T-helper 17 cell (primary cell): ENCODE measurements at places on chromosomes 6 and 20.

GRCh38 chr20:53981752-53982437, 88.5 kb downstream of the BCAS1 start:
- peaks cover 2% of the 10 kb centered on the region for H3K36me3 ChIP-seq
- no peak for DNase-seq
- no peak overlapping the region for H3K4me3 ChIP-seq
- H3K4me1 ChIP-seq = no peaks in the 10 kb centered on the region
- peaks cover 26% of the 10 kb centered on the region for H3K27me3 ChIP-seq

DNA sequence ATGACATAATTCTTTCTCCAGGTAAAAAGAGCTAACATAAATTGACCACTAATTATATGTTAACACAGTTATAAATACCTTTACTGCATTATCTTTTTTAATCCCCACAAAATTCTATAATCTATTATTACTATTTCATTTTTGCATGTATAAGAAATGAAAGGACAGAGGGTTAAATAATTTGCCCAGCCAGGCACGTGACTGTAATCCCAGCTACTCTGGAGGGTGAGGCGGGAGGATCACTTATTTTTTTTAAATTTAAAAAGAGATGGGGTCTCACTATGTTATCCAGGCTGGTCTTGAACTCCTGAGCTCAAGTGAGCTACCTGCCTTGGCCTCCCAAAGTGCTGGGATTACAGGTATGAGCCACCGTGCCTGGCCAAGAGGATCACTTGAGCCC, 121.9 kb downstream of the SGK1 start:
- no peaks in the 10 kb centered on the region for H3K36me3 ChIP-seq
- no peaks in the 10 kb centered on the region for H3K27me3 ChIP-seq
- DNase-seq = no peak
- no peak overlapping the region for H3K4me3 ChIP-seq
- H3K27ac ChIP-seq = no peak overlapping the region

- peak overlapping the region; percentile 89 for H3K4me3 ChIP-seq
- H3K4me1 ChIP-seq = peaks cover 47% of the 10 kb centered on the region
- H3K27me3 ChIP-seq = no peaks in the 10 kb centered on the region
- H3K27ac ChIP-seq = peak overlapping the region; percentile 99
- peaks cover 2% of the 10 kb centered on the region for H3K36me3 ChIP-seq
These were observed 773 bp upstream of the ZBP1 start for GRCh38 chr20:57620999-57621398.

GRCh38 chr20:49993301-49993751, 10.5 kb downstream of the SNAI1 start:
- H3K4me1 ChIP-seq = no peaks in the 10 kb centered on the region
- no peak overlapping the region for H3K4me3 ChIP-seq
- peaks cover 2% of the 10 kb centered on the region for H3K36me3 ChIP-seq
- peaks cover 14% of the 10 kb centered on the region for H3K27me3 ChIP-seq
- no peak for DNase-seq

DNA sequence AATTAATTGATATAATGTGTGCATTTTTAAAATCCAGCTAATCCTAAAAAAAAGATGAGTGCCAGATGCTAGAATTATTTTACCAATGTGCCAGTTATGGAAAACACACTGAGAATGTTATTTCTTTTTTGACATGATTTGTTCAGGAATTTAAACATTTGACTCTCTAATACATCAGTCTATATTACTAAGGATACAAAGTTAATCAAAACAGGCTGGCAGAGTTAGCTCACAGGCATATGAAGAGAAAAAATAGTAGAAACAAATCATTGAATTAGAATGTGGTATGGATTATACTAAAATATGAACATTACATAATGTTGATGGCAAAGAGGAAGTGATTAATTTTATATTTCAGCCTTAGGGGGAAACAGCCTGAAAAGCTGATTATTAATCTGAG, 368.3 kb upstream of the GJE1 start:
- no peaks in the 10 kb centered on the region for H3K4me1 ChIP-seq
- H3K27ac ChIP-seq = no peak overlapping the region
- H3K4me3 ChIP-seq = no peak overlapping the region

DNA sequence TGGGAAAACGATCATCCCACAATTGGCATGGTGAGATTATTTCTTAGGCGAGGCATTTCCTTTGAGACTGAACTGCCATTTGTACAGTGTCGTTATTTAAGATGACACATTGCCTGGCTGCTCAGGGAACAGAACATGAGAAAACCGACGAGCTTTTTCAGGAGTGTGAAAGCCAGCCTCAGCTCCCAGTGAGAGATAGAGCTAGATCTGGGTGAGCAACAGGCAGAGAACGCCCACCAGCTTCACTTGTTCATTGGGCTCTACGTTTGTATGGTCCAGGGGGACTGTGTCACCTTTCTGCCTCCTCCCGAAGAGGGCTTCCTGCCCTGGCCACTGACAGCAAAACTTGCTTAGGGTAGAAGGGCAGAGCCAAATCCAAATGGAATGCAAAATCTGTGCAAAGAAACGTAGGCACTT, 378.1 kb downstream of the RNGTT start:
- H3K4me1 ChIP-seq = no peaks in the 10 kb centered on the region
- no peak for DNase-seq
- H3K27me3 ChIP-seq = peaks cover 41% of the 10 kb centered on the region
- no peaks in the 10 kb centered on the region for H3K36me3 ChIP-seq
- no peak overlapping the region for H3K27ac ChIP-seq
- H3K4me3 ChIP-seq = no peak overlapping the region

DNA sequence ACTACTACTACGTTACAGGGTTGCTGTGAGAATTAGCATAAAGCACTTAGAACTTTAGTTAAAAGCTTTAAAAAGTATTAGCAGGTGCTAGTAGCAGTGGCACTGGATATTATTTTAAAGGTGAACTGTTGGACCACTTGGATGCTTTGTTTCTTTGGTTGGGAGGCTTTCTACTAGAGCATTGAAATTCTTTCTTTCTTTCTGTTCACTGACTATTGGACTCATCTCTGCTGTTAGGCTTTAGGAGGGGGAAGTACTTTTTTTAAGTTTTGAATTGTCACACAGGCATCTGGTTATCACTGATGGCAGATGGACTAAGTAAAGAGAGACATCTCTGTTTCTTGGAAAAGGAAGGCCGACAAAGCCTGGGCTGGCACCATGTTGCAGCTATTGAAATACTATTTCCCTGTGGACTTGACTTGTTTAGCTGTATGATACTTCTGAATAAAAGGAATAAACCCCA, 4.8 kb downstream of the TBPL1 start:
- H3K4me3 ChIP-seq = no peak overlapping the region
- DNase-seq = no peak
- H3K4me1 ChIP-seq = peaks cover 61% of the 10 kb centered on the region
- H3K36me3 ChIP-seq = peaks cover 2% of the 10 kb centered on the region

DNA sequence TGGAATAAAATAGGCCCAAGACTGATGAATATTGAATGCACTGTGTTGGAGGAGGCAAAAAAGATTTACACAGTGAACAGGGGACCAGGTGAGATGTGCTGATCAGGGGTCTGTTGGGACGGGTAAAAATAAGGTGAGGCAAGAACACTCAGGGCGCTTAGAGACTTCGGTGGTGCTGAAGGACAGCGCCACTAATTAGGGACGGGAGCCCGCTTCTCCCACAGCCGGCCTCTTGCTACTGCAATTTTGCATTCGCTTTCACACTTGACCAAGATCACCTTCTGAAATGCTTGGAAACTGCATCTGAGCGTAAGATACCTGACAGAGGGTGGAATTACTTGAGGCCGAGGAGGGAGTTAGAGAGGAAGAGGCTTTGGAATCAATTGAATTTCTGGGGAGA, 7.3 kb downstream of the TFAP2D start:
- H3K27ac ChIP-seq = no peak overlapping the region
- H3K27me3 ChIP-seq = peaks cover 52% of the 10 kb centered on the region
- no peak overlapping the region for H3K4me3 ChIP-seq
- DNase-seq = no peak

- H3K4me3 ChIP-seq = no peak overlapping the region
- DNase-seq = no peak
- H3K4me1 ChIP-seq = no peaks in the 10 kb centered on the region
- H3K36me3 ChIP-seq = no peaks in the 10 kb centered on the region
These were observed 91.9 kb downstream of the TFAP2A start for GRCh38 chr6:10323018-10323417.

DNA sequence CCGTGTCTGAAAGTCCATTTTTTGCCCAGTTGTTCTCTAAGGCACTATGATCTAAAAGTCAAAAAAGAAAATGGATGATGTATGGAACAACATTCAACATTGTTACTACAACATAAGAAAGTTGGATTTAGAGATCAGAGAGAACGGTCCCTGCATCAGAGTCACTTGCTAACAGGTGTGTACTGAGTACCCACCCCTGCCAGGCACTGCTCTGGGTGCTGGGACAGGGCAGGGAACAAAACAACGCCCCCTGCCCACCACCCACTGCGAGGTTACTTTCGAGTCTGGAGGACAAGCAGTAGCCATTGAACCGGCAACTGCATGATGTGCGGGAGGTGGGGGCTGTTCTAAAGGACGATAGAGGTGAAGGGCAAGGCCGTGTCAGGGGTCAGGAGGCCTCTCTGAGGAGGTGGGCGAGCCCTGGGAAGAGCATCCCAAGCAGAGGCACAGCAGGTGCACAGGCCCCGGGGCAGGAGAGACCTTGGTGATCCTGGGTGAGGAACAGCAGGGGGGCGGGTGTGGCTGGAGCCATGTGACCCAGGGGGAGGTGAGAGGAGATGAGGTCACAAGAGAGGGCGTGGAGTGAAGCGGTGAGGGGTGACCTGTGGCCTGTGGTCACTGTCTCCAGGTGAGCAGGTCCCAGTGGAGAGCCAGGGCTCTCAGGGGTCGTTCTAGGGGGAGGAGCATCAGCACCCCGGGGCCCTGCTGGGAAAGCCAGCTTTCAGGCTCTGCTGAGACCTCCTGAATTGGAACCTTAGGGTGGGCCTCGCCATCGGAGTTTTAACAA, 197.5 kb upstream of the SULF2 start:
- DNase-seq = no peak
- H3K27me3 ChIP-seq = peaks cover 47% of the 10 kb centered on the region
- peaks cover 8% of the 10 kb centered on the region for H3K4me1 ChIP-seq
- H3K4me3 ChIP-seq = no peak overlapping the region

DNA sequence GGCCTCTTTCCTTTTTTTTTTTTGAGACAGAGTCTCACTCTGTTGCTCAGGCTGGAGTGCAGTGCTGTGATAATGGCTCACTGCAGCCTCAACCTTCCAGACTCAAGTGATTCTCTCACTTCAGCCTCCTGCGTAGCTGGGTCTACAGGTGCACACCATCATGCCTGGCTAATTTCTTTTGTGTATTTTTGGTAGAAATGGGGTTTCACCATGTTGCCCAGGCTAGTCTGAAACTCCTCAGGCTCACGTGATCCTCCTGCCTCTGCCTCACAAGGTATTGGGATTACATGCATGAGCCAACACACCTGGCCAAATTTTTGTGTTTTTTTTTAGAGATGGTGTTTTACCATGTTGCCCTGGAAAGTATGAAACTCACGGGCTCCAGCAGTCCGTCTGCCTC, 29.3 kb downstream of the SRC start:
- peaks cover 5% of the 10 kb centered on the region for H3K4me1 ChIP-seq
- no peak overlapping the region for H3K4me3 ChIP-seq
- H3K27me3 ChIP-seq = no peaks in the 10 kb centered on the region
- no peak overlapping the region for H3K27ac ChIP-seq
- no peak for DNase-seq
- peaks cover 3% of the 10 kb centered on the region for H3K36me3 ChIP-seq

DNA sequence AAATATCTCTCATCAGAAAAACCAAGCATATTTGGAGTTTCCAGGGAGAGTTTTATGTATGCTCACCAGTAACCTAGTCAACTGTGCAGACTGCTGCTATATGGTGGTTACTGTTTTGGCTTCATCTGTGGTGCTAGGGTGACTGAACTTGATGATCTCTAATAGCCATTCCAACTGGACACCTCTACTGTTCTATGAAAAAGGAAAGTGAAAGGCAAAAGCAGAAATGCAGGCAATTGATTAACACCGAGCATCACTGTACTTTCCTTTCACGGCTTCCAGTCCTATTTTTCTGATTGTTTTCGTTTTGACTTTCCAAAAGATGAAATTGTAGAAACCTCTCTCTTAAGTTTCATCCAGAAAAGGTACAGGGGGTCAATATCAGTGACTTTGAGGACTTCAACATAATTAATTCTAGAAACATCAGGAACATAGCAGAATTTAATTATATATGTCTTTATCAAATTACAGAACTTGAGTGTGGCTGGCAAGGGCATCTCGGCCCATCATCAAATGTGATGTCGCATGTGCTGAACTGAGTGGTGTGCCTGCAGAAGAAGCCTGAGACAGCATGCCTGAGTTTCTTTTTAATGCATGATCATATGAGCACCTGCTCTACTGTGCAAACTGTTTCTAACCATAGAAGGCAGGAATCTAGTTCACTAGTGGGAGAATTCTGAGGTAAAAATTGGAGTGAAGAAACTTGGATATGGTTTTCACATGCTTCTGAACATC, 464.3 kb upstream of the FLRT3 start:
- H3K4me3 ChIP-seq = no peak overlapping the region
- no peaks in the 10 kb centered on the region for H3K36me3 ChIP-seq
- no peak for DNase-seq
- no peak overlapping the region for H3K27ac ChIP-seq
- H3K27me3 ChIP-seq = no peaks in the 10 kb centered on the region

DNA sequence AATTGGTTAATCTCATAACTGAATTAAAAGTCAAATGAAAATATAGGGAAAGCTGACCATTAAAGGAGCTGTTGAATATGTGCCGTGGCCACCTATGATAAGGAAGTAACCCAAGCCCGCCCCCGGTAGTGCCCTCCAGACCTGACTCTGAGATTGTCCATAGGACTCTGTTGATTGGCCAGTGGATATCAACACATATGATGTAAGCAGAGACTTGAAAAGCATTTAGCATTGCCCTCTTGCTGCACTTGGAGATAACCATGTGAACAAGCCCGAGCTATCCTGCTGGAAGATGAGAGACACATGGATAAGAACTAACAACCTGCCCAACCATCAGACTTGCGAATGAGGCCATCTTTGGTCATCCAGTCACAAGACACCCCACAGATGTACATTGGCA, 83.2 kb downstream of the LINC00237 start:
- no peak for DNase-seq
- no peak overlapping the region for H3K4me3 ChIP-seq
- H3K36me3 ChIP-seq = peaks cover 2% of the 10 kb centered on the region
- no peaks in the 10 kb centered on the region for H3K4me1 ChIP-seq
- H3K27ac ChIP-seq = no peak overlapping the region
- H3K27me3 ChIP-seq = peaks cover 55% of the 10 kb centered on the region

GRCh38 chr6:105849746-105850145, 236.4 kb upstream of the PRDM1 start:
- no peaks in the 10 kb centered on the region for H3K36me3 ChIP-seq
- H3K4me1 ChIP-seq = peaks cover 3% of the 10 kb centered on the region
- no peaks in the 10 kb centered on the region for H3K27me3 ChIP-seq
- no peak for DNase-seq

- H3K36me3 ChIP-seq = peaks cover 3% of the 10 kb centered on the region
- H3K4me3 ChIP-seq = no peak overlapping the region
- DNase-seq = no peak
- H3K27me3 ChIP-seq = no peaks in the 10 kb centered on the region
These were observed 1.7 kb downstream of the ARFGEF2 start for GRCh38 chr20:48923149-48923718.
